ENCODE measurements at places on chromosomes 1 and 21.

GRCh38 chr1:161727256-161727924 lies 6.0 kb downstream of the FCRLB start:
- DNase-seq: no peak

DNA sequence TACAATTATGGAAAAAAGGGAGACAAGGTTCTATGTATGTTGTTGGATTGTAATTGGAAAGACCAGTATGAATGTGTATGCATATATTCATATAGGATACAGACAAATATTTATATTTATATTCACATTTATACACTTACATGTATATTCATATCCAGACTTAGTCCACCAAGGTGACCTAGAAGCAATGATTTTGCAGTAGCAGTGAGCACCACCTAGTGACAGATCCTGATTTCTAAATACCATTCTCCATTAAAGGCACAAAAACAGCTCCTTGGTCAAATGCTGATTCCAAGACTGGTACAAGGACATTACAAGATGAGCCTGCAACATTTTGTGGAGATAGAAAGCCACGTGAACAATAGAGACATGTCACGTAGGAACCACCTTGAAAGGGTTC lies 153.4 kb downstream of the SDCCAG8 start:
- DNase-seq: no peak

- no peak for DNase-seq
These were observed 348.7 kb downstream of the RPS6KC1 start for GRCh38 chr1:213399695-213400094.

DNA sequence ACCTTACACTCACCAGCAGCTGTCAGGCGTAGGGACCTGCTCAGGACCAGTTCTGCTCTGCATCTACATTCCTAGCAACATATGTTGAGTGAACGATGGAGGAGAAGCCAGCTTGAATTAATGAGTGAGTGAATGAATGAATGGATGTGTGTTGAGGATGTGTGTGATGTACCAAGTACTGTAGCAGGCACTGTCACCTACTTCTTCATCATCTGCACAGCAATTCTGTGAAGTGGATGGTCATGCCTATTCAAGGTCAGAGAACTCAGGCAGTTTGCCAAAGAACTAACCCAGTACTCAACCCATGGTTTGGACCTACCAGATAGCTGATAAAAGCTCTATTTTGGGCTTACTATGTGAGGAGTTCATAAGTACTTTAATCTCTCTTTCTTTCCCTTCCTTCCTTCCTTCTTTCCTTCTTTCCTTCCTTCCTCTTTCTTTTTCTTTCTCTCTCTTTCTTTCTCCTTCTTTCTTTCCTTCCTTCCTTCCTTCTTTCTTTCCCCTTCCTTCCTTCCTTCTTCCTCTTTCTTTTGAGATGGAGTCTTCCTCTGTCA lies 56.9 kb downstream of the ATP1A1 start:
- no peak for DNase-seq

- no peak for DNase-seq
These were observed 356.3 kb upstream of the DPYD start for GRCh38 chr1:98277118-98277517.
